ENCODE measurements at places on chromosomes 7 and 10.

DNA sequence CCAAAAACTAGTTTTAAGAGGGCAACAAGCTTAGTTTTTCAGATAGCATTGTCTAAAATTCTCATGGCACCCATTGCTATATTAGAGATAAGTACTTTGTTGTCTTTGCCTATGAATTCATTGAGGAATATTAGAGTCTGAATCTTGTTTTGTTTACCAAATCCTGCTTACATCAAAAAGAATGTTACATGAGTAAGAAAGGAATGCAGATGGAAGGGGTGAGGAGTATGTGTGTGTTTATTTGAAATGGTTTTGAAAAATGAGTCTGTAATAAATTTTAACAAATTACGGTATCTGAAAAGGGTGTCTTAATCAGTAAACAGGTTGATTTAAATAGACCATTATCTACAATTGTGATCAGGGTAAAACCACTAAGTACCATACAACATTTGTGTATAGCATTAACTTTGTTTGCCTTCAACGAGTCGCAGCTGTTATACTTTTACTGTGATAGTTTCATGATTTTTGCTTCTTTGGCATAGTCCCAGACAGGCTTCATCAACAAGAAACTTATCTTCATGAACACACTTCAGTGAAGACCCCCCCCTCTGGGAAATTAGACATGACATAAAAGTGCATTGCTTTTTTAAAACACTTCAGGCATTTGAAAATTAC lies 1183.9 kb upstream of the C7orf33 start:
- DNase-seq: no peak

DNA sequence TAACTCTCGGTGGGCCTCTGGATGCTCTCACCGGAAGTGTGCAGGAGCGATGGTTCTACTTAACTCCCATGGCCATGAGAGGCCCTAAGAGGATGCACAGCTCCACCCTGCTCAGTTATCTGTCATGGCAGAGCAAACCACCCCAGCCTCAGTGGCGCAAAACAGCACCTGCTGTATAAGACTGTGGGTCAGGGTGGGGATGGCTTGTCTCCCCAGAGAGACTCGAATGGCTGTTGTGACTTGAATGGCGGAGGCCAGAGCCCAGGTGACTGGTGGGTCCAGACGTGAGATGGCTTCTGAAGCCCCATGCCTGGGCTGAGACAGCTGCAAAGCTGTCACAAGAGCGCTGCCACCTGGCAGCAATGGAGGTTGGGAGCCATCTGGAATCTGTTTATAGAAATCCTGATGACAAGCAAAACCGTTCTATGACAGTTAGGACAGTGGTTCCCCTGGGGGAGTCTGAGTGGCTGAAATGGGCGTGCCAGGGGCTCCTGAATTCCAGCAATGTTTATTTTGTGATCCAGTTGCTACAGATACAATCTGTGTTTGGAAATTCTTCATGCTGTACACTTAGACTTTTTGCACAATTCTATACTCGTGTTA lies 490.5 kb downstream of the TCERG1L start:
- DNase-seq: no peak

GRCh38 chr7:131533566-131534561 lies 22.6 kb downstream of the PODXL start:
- no peak for DNase-seq

GRCh38 chr10:112732277-112732921 lies 217.6 kb upstream of the TCF7L2 start:
- DNase-seq: no peak

GRCh38 chr7:12685550-12685949 lies 1.9 kb upstream of the ARL4A start:
- no peak for DNase-seq
